Stimulated activated CD4-positive, alpha-beta T cell treated with anti-CD3 and anti-CD28 coated beads, Interleukin-4, amount 100 ng/mL, for 24 hours (primary cell): ENCODE measurements at places on chromosomes 6 and 20.
A peak's percentile ranks its signal among the peaks of the same experiment; 100 is the strongest.

DNA sequence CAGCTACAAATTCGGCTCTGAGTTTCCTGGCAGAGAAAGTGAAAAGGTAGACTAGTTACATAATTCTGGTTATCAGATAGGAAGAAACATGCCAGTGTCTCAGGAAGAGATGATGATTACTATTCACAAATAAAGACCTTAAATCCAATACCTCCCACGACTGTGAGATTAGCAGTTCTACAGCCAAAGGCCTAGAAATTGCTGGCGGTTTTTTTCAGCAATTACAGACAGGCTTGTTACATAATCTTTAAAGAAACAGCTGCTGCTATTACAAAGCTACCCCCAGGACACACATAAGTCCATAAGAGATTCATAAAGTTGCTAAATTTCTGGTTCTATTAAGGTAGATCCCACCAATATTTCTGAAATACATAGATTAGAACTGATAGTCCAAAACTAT lies 40.2 kb downstream of the PIGU start:
- no peak for DNase-seq

DNA sequence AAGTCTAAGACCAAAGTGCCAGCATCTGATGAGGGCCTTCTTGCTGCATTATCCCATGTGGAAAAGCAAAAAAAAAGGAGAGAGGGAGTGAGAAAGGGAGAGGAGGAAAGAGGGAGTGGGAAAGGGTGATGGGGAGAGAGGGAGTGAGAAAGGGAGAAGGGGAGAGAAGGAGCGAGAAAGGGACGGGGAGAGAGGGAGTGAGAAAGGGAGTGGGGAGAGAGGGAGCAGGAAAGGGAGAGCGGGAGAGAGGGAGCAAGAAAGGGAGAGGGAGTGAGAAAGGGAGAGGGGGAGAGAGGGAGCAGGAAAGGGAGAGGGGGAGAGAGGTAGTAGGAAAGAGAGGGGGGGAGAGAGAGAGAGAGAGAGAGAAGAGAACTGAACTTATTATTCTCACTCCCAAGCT lies 241.1 kb upstream of the RIMS1 start:
- DNase-seq = no peak

- DNase-seq = no peak
These were observed 164.0 kb downstream of the TBC1D7 start for GRCh38 chr6:13164291-13164690.

- DNase-seq = peak; percentile 80
These were observed 235.8 kb downstream of the NFATC2 start for GRCh38 chr20:51306521-51307358.

GRCh38 chr20:57445298-57445697 lies 54.1 kb downstream of the RBM38 start:
- DNase-seq = no peak

DNA sequence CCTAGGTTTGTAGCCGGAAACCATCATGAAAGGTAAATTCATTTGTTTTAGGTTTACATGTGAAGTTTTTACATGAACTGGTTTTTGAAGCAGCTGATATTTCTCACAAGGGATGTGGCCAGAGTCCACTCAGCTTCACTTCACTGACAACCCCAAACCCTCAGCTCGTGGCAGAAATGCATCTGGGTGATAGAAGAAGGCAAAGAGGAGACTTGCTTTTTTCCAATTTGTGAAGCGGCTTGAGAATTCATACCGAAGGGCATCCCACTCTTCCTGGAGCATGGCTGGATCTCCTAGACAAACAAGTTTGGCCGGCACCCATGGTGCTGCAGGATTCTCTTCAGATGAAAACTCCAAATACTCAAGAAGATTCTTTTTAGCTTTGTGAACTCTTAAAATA lies 392.8 kb upstream of the CNR1 start:
- DNase-seq = no peak

DNA sequence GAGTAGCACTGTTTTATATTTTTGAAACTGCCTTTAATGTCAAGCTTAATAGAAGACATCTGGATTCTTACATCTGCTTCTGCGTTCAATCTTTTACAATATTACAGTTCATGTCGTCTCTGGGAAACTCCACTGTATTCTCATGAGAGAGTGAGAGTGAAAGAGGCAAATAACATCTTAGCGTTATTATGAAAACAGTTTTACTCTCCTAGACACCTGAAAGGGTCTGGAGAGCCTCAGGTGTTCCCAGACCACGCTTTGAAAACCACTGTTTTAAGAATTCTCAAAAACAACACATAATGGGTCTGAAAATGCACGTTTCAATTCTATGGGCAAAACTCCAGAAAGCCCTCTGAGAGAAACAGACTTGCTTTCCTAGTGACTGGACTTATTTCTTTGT lies 63.3 kb downstream of the ARHGAP18 start:
- DNase-seq = no peak

- peak; percentile 59 for DNase-seq
These were observed 29.4 kb downstream of the GLO1 start for GRCh38 chr6:38673397-38674165.

DNA sequence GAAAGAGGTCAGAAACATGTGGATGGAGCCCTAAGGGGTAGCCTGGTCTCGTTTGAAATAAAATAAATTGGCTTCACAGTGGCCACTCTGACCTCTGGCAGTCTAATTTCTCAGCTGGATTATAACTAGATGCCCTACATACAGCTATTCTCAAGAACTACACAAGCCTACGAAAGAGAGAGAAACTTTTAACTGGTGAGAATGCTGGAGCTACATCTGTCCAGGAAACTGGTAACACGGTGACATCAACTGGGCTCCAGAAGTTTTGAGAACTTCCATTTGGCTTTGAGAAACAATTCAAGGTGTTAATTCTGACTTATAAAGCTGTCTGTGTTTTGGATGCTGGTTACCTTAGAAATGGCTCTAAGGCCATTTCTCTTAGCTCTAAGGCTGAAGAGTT lies 187.3 kb upstream of the TENT5A start:
- DNase-seq = no peak

- DNase-seq = no peak
These were observed 183.8 kb downstream of the PLCB1 start for GRCh38 chr20:8315639-8316573.

DNA sequence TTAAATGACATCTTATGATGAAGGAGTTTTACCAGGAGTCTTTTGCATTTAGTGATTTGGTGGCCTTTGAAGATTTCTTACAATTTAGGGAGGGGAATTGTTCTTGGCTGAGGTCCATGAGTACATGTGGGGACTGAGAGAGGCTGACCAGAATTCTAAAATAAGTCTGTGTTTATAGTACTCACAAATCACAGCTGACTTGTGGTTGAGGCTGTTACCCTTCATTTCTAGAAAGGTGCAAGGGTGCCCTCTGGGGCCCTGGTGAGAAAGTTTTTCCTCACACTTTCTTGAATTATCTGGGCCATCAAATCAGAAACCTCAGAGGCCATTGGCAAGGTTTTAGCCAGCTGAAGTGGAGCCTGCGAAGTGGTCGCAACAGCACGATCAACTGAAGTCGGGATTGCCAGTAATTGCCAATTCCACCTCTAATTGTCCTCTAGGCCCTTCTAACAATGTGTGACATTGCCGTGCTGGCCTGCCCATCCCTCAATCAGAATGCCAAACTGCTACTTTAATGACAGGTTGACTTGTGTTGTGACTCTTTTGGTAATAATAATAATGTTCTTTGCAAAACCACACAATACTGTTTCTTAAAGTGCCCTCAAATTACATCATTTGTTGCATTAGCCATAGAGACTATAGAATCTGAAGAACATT lies 221.6 kb downstream of the OGFRL1 start:
- DNase-seq = no peak

- no peak for DNase-seq
These were observed 259.2 kb downstream of the ADGB start for GRCh38 chr6:146857980-146858347.
